ENCODE measurements at places on chromosomes 1 and 21.

- DNase-seq: no peak
Observed at GRCh38 chr1:94265906-94266305, 28.5 kb upstream of the ARHGAP29 start.

GRCh38 chr1:44733365-44733764 lies 2.4 kb upstream of the RNU5D-1 start:
- no peak for DNase-seq

- no peak for DNase-seq
Observed at GRCh38 chr1:165342168-165342567, 14.3 kb downstream of the LMX1A start.

DNA sequence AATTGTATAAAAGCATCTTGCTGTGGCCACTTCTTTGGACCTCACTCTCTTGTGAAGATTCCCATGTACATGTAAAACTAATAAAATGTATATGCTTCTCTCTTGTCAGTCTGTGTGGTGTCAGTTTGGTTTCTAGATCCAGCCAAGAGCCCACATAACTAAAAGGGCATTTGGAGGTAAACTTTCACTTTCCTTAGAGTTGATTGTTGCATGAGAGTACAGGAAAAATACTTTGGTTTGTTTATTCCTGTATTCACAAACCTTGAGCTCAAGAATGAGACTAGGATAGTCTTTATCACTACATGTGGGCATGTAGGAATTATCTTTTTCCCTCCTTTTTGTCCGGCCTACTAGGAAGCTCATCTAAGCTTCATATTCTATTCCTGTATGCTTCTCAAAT lies 50.9 kb downstream of the KCTD3 start:
- DNase-seq: no peak

DNA sequence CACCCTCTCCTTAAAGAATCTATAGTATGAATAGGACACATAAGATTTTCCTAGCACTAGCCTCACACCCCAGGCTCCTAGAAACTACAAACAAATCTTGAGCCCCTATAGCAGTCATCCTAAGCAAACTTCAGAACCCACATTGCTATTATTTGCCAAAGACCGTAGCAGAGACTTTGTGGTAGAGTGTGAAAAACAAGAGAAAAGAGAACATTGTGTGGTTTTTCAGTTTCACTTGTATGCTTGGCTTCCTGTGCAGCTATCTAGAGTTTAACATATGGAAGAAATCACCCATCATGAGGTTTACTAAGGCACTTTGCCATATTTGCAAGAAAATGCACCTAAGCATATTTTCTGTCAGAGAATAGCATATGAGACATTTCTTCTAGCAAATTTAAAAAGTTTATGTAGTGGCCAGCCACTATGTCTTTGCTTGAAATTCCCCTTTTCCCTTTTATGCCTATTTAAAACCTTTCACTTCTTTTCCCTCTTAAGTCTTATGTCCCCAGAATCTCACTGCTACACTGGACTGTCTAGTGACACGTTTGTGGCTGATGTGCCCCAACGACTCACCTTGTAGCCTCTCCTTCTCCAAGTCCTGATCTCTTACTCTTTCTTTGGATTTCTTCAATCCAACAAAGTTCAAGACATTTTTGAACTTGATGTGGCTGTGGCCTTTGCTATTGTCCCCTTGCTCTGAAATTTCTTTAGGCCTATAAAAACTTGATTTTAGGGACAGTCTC lies 25.6 kb downstream of the CCDC190 start:
- no peak for DNase-seq
